ENCODE measurements at places on chromosomes 4 and X.

GRCh38 chr4:93855926-93856325 lies 27.4 kb downstream of the ATOH1 start:
- no peak for DNase-seq

GRCh38 chrX:37594755-37595382 lies 23.4 kb downstream of the LANCL3 start:
- DNase-seq: no peak

DNA sequence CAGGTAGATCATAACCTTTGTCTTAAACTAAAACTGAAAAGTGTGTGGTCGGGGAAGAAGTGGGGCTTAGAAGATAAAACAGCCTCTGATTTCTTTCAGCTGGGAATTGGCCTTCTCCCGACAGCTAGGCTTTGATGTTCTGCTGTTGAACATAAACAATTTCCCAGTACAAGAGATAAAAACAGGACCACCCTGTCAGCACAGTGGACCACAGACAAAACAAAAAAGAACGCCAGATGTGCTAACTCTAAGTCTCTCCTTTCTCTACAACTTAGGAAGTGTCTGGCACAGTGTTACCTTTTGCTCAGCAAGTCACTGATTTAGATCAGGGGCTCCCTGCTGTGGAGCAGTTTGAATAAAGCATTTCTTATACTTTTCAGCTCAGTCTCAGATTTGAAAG lies 87.5 kb upstream of the UXT start:
- DNase-seq: no peak

DNA sequence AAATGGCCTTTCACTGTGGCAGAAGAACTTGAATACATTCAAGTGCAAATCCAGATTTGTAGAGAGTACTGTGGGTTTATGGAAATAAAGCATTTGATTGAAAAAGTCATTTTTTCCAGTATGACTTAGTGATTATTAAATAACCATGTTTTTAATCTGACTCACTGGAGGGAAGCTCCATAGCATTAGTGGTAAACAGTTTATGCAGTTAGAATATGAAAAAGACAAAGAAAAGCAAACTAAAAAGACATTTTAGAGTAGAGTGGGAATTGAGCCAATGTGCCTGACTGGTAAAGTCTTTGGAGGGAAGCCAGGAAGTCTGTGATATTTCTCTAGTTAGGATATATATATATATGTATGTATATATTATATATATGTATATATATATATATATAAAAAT lies 53.4 kb downstream of the FAT4 start:
- no peak for DNase-seq

DNA sequence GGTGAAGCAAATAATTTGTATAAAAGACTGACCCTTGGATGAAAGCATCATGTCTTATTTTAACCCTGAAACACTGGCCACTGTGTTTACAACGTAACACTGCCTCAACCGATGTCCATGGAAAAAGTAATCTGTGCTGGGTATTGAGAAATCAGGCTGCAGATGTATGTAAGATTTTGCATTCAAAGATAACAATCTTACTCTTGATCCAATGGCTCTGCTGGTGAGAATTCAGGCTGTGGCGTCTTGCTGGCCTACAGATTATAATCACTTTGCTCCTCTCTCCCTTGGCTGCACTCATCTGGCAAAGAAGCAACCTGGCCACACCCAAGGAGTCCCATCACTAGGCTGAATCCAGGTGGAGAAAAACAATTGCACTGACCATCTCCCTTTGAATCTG lies 7.5 kb downstream of the ADGRA3 start:
- no peak for DNase-seq
